CD4-positive, alpha-beta T cell treated with Interleukin-12 subunit alpha and Interleukin-12 subunit beta, for 1 hour (primary cell): ENCODE measurements at places on chromosomes 3 and 15.

- DNase-seq = no peak
These were observed 114.1 kb upstream of the GALNT15 start for GRCh38 chr3:16060358-16060852.

DNA sequence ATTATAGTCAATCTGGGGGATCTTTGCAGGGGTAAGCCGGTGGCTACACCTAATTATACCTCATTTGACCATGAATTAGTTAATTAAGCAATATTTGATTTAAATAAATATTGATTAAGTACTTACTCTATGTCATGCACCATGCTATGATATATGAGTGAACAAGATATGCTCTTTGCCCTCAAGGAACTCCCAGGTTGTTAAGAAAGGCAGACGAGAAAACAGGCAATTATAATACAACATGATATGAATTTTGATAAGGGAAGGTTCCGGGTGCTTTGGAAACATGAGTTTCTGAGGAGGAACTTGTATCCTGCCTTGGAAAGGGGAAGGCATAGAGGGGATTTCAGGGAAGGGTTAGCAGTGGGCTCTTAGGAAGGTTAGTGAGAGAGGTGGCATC lies 412.9 kb downstream of the WDR72 start:
- no peak for DNase-seq

GRCh38 chr3:164918905-164919304 lies 159.4 kb downstream of the SI start:
- DNase-seq = no peak

GRCh38 chr3:79139395-79140068 lies 628.3 kb downstream of the ROBO1 start:
- DNase-seq = no peak

DNA sequence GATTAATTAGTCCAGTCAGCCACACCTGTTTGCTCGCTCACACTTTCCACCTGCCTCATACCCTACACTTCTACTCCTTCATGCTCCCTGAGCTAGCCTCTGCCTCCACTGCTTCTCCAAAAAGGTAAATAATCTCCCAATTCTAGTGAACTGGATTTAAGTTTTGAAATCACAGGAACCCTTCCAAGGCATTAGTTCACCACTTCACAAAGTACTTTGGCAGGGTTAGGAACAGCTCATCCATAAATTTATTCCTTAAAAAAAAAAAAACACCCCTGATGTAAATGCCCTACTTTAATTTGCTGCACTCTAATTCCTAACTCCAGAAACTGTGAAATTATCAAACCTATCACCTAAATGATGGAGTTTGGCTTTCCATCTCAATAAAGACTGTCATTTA lies 58.3 kb downstream of the GADL1 start:
- DNase-seq = no peak

GRCh38 chr3:121490161-121490560 lies 55.6 kb downstream of the POLQ start:
- no peak for DNase-seq

DNA sequence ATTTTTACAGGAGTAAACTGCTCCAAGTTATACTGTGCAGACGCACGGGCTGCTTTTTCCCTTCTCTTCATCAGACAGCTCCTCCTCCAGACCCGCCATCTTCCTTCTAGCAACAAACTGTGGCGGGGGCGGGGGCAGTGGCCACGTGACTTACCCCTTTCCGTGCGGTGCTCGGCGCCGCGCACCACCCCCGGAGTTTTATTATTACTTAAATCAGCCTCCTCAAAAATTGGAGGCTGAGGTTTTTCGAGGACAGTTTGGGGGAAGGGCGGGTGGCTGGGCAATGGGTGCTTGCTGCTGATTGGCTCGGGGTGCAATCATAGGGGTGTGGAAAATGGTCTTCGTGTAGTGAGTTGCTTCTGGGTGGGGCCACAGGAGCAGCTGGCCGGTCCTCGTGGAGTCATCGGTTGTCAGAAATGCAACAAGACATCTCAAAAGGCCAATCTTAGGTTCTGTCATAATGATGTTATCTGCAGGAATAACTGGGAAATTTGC lies 77.1 kb upstream of the MFGE8 start:
- no peak for DNase-seq

- no peak for DNase-seq
These were observed 65.1 kb upstream of the TEX264 start for GRCh38 chr3:51605938-51606337.

- no peak for DNase-seq
These were observed 1.1 kb downstream of the GASK1A start for GRCh38 chr3:42980209-42980608.

DNA sequence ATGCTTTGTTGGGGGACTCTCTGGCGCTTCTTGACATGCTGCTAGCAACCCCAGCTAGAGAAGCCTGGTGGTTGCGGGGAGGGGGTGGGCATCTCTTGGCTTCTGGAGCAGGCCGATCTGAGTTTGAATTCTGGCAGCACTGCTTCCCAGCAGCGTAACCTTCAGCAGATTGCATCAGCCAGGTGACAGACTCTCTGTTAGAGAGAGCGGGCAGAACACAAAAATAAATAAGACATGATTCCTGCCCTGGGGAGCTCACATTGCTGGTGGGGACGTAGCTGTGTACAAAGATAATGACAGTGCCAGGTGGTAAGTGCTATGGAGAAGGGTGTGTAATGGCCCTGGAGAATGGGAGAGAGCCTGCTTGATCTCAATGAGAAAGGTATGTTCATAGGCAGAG lies 87.4 kb downstream of the THSD4 start:
- no peak for DNase-seq
